ENCODE measurements at places on chromosomes 3 and 15.

GRCh38 chr3:46733026-46733800 is 15.5 kb upstream of the PRSS50 start:
- no peak for DNase-seq

GRCh38 chr3:64677961-64678716 is 9.7 kb downstream of the ADAMTS9 start:
- DNase-seq: no peak

- DNase-seq: no peak
Measured at GRCh38 chr3:61562721-61563312, 1.4 kb downstream of the PTPRG start.

- no peak for DNase-seq
Measured at GRCh38 chr3:134798681-134799311, 3.7 kb downstream of the EPHB1 start.

- peak; percentile 3 for DNase-seq
Measured at GRCh38 chr15:77409259-77410156, 10.4 kb downstream of the PEAK1 start.

DNA sequence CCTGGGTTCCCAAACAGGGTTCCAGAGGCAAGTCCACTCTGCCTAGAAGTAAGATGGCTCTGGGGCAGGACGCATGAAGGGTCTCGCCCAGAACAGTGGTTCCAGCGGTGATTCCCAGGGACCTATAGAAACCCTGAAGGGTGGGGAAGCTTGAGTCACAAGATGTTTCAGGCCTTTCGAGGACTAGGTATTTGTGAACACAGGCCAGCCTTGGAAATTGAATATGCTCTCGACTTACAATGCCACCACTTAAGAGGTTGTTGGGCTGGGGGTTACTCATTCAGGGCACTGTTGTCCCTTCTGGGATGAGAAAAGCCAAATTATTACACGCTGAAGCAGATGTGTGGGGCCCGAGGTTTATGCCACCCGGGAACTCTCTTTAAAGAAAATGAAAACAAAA is 152.0 kb downstream of the TJP1 start:
- no peak for DNase-seq

- DNase-seq: no peak
Measured at GRCh38 chr15:83871808-83872559, 218.1 kb downstream of the ADAMTSL3 start.

DNA sequence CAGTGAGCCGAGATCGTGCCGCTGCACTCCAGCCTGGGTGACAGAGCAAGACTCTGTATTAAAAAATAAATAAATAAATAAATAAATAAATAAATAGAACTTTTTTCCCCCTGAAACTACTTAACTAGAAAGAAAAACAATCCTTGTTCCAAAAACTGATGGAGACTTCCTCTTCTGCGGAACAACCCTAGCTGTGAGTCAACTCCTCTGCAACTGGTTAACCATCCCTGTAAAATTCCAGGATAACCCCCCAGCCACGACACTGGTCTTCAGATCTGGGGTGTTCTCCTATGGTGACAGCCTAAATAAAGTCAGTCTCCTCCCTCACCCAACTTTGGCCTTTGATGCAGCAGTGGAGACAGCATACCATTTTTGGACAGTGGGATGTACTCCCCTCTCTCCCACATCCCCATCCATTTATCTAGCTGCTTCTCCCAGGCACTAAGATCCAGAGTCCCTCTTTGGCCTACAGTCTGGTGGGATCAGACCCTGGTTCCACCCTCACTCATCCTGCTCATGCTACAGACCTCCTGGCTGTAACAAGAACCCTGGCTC is 352.6 kb downstream of the OCA2 start:
- no peak for DNase-seq

GRCh38 chr15:64732156-64732860 is 43.1 kb downstream of the RBPMS2 start:
- no peak for DNase-seq

DNA sequence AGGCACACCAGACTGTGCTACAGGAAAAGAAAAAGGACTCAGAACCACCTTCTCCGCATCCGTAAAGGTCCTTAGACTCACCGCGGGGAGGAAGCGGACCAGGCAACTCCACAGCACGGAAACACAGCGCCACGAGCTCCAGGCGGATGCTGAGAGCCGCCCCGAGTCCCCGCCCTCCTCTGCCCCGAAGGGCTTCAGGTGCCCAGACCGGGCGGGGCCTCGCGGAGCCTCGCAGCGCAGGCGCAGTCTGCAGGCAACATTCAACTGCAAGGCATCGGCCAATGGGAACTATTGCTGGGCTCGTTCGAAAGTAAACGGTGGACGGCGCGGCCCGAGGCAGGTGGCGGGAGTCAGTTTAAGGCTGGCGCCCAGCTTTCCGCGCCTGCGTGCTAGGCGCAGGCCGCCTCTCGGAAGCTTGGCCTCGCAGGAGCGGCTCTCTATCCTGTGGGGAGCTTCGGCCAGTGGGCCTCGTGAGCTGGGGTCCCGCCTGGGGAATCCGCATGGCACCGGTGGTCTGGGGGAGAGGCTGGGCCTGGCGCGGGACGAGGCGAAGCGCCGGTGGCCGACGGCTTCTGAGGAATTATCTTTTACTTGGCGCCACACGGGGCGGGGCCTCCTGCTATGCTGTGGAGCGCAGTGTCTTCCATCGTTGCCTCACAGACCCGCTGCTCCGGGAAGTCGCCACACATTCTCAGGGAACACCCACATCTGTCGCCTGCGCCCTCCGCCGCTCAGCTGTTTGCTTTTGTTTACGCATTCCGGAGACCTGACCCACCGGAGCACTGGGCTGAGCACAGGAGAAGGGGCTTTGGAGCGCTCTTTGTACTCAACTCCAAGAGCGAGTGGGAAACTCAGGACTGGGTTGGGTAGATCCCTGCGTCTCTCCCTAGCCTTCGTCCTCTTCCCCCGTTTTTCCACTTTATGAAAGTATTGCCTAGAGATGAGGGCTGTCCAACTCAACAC is at the start of gene TRIM59:
Gene TRIM59, minus strand, starts transcription at position 151 of the 963 bp plus-strand sequence. CDS start 10,603 bp downstream, outside the sequence.
- DNase-seq: peak; percentile 99

DNA sequence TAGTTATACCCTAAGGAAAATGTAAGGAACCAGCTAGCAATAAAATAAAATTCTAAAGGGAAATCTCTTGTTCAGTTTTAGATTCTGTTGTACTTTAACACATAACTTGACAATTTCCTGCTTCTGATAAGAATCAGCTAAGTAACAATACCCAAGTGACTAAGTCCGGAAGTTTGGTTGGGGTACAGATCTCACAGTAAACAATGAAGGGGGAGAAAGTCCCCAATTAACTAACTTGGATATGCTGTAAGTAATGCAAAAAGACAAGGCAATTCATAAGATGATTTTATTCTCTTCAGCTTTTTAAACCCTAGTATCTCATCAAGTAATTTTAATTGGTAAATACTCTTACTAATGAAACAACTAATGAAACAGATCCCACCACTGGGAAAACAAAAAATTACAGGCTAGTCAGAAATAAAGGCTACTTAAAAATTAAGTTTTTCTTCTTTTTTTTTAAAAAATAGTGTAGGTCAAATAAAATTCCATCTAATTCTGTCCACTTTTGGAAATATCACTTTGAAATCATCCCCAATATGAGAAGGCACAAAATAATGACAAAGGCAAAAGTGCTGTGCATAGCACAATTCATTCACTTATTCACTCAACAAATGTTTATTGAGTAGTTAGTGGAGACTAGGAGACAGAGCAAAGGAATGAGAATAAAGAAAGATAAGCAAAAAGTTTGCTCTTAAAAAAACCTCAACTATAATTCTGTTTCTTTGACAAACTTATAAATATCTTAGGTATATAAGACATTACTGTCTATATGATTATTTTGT is 37.8 kb upstream of the IL20RB start:
- DNase-seq: peak; percentile 30

- DNase-seq: no peak
Measured at GRCh38 chr3:37291275-37291700, 116.9 kb upstream of the LRRFIP2 start.

DNA sequence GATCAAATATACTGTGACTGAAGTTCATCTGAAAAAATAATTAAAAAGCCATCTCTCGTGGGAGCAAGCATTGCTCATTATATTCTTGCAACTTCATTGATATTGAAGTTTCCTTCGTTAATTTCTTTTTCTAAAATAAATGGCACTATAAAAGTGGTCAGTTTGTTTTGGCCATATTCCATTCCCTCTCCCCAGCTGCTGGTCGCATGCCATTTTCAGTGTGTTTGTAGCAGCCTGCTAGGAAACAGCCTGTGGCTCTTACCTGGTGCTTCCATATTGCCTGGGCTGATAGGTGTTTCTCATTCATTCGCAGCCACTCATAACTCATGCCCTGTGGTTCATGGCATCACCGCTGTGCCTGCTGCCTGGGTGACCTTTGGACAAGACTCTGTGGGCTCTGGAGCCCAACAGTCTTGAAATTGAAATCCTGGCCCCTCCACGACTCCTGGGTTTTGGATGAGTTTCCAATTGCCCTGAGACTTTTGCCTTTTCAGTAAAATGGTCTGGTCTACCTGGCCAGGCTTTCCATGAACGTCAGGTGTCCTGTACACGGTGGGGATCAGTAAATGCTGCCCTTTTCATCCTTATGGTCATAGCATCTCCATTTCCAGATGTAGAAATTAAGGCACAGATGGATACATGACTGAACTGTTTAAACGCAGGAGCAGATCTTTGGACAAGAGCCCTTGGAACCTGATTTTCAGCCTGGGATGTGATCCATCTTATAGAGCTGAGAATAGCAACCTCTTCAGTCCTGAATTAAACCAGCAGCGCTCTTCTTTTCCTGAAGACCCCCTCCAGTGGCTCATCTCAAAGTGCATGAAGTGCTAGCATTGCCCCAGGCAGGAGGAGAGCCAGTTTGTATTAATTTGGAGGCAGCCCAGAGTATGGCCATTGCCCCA is 69.4 kb downstream of the SLCO3A1 start:
- DNase-seq: no peak

- no peak for DNase-seq
Measured at GRCh38 chr15:27328186-27328585, 357.2 kb downstream of the GABRG3 start.

DNA sequence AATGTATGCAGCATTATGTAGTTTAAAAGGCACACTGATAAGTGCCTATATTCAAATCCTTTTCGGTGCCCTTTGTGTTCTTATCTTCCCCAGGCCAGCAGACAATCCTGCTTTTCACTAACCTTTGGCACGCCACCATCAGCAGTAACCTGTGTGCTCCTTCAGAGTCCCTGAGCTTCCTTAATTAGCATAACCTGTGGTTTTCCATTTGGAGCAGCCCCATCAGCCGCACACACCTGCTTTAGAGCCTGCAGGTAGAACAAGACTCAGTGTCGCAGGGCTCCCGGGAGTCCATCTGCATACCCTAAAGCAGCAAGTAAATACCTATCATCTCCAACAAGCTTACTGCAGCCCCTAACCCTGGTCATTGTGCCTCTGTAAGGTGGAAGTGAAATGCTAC is 755.1 kb downstream of the ROBO2 start:
- no peak for DNase-seq

- no peak for DNase-seq
Measured at GRCh38 chr3:34955680-34956079, 683.6 kb upstream of the ARPP21 start.

DNA sequence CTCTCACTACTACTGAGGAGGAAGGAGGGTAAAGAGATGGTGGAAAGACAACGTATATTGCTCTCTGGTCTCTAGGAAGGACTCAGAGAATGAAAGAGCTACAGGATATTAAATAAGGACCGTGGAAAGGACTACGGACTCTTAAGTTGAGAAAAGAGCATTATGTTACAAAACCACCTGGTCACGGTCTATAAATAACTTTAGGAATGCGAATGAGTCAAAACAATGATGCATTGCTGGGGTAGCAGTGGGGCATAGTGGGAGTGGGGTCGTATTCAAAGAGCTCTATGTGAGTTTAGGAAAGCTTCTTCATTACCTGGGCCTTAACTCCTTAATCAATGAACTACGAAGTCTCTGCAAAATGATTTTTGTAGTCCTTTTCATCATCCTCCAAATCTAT is 295.7 kb upstream of the SOX14 start:
- DNase-seq: no peak

DNA sequence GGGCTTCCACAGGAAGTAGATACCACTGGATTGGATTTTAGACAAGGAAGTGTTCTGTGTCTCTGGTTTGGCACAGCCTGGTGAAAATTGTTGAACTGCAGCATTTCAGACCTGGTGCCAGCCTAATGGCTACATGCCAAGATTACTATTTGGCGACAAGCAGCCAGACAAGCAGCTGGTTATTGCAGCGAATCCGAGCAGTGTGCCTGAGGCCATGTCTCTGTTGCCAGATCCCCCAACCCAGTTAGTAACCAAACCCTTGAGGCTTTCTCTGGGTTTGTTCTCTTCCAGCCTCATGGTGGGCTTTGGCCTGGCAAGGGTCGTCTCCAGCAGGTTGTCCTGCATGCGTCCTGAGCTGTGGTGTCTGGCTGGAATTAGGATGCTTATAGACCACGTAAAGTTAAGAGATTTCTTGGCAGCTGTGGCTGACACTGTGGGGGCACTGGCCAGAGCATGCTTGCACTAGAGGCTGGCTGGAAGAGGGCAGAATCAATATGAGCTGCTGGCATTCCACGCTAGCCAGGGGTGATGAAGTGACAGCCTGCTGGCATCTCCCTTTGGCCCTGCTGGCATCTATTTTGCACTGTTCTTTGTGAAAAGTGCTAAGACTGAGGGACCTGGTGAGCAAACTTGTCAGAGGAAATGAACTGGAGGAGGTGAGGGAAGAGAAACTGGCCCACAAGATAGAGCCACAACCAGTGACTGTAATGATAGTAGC is 172.6 kb downstream of the RBMS3 start:
- DNase-seq: no peak

- no peak for DNase-seq
Measured at GRCh38 chr15:55649058-55649423, 60.9 kb upstream of the PYGO1 start.

DNA sequence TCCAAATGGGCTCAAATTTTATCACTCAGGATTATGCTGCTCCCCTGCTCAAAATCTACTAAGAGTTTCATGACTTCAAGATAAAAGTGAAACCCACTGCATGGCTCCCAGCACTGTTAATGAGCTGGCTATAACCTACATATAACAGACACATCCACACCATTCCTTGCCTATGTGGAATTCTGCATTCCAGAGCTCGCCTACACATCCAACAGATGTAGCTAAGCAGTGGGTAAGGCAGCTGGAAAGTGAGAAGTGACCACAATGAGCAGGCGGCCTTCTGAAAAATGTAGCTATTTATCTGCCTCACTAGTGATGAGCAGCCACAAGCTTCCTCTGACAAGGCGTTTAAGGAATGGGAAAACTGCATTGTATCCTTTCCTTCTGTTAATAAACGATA is 92.0 kb upstream of the TRIM42 start:
- no peak for DNase-seq

GRCh38 chr3:67030785-67031740 is 33.0 kb downstream of the KBTBD8 start:
- DNase-seq: no peak

GRCh38 chr3:106333911-106334618 is 465.3 kb upstream of the CBLB start:
- DNase-seq: peak; percentile 31

GRCh38 chr3:9947025-9947995 is 4.9 kb downstream of the PRRT3 start:
- no peak for DNase-seq
